ENCODE measurements at places on chromosomes 3 and 15.

- no peak for DNase-seq
Measured at GRCh38 chr3:61613666-61614065, 52.3 kb downstream of the PTPRG start.

DNA sequence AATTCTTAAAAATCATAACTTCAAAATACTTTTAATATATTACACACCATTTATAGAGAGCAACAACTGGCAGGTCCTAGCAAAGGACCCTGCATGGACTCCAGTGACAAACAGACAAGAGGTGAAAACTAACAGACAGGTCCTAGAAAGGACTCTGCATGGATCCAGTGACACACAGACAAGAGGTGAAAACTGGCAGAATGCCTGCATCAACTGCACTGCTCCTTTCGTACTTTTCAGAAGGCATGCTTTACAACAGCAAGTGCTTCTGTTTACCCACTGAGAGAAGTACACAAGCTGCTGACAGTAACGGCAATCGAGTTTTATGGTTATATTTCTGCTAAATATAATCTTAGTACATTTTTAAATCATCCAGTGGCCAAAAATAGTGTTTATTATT is 24.3 kb upstream of the GP5 start:
- no peak for DNase-seq

GRCh38 chr3:126550488-126551051 is 8.2 kb downstream of the C3orf22 start:
- no peak for DNase-seq

DNA sequence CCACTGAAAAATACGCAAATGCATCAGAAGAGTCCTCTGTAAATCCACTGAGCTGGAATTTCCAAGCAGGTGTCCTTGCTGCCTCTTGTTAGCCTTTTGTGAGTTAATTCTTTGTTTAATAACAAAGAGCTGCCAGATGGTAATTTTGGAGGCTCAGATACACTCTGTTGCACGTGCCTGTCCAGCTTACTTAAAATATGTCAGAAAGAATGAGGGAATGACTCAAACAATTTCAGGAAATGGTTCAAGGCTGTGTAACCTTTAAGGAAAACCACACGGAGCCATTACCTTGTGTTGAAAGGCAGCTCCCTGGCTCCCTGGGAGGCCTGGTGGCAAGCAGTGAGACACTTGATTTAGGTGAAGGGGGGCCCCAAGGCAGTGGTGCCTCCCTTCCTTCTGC is 302.2 kb upstream of the CTDSPL start:
- DNase-seq, result no peak

DNA sequence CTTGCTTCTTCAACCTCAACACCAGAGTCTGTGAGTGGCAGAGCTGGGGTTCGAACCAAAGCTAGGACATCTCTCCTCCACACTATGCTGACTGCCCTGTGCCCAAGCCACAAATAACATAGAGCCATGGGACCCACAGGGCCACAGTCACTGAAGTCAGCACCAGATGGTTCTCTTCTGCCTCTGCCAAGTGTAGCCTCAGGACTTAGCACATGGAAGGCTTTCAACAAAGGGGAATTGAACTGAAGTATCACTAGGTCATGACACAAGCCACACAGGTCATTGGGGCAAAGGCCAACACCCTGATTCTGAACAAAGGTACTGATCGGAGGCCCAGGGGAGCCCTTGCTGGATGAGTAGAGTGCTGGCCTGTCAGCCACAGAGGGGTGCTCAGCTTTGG is 83.6 kb downstream of the BDH1 start:
- no peak for DNase-seq

GRCh38 chr15:59218710-59219109 is 12.1 kb downstream of the LDHAL6B start:
- no peak for DNase-seq

- DNase-seq, result no peak
Measured at GRCh38 chr3:177041730-177042551, 155.3 kb downstream of the TBL1XR1 start.

DNA sequence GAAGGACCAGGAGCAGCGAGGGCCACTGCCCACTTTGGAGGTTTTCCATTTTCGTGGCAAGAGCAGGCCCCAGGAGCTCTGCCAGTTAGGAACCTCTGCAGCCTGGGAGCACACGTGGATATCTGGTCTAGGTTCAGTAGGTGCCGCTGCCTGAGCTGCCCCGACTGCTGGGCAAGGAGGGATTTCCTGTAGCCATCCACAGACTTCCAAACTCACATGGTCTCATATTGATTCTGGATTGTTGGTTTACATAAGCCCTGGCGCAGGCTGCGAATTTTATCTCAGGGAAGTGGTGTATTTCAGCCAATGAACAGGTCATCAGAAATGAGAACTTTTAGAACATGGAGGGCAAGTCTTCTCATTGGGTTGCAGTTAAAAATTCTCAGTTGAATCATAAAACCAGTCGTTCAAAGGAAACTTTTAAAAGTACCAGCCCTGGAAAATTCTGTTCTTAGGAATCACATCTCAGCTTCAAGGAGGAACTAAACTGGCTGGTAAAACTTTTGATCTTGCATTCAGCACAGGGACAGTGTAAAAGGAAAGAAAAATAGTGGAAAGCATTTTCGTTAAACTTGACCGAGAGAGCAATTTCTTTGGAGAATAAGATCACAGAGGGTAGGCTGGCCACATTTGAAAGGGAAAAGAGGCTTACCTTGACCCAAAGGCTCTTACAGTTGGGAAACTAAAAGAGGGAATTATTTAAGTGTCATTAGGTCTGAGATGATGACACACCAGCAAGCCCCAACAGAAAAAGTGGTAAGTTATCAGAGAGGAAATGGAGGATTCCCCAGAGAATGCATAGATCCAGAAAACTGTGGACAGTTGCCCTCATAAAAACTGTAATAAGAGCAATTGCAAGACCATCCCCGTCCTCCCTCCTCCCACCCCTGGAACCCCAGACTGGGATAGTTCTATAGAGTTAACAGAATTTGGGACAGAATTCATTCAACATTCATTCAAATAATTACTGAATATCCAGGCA is 6.4 kb upstream of the RTP3 start:
- no peak for DNase-seq

DNA sequence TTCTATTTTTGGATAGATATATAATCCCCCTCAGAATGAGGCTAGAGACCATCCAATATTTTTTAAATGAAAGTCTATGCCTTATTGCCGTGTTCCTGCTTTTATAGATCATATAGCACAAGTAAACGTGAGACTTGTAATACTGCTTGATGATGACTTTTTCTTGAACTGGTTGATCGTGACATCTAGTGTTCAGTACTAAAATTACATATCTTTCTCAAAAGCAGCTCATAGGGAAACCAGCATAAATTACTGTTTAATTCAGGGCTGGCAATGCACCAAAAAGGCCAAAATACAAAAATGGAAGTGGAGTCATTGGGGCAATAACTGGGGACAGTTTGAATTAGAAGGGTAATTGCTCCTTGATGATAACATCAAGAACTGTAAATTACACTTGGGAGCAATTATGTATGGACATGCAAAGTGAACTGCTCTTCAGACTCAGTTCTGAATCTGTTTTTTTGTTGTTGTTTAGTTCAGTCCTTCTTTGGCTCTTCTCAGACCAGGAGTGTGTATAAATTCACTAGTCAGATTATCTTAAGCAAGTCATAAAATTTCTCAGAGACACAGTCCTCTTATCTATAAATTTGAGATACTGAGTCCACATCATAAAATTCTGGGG is 325.3 kb downstream of the THSD4 start:
- DNase-seq, result peak; percentile 49

DNA sequence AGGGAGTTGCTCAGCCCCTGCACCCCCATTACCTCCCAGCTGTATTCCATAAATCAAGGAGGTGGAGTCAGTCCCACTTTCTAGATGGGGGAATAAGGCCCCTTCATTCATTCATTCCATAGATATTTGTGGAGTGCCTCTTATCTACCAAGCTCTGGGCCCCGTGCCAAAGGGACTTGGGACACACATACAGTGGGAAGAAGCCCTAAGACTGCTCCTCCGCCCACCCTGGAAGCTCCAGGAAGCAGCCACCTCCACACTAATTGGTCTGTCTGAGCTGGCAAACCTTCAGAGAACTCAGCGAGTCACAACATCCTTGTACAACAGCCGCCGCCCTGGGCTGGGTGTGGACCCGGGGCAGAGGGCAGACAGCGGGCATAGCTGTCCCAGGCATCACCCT is 6.4 kb downstream of the STRA6 start:
- no peak for DNase-seq

GRCh38 chr3:17302774-17303173 is 418.0 kb downstream of the PLCL2 start:
- DNase-seq, result no peak

DNA sequence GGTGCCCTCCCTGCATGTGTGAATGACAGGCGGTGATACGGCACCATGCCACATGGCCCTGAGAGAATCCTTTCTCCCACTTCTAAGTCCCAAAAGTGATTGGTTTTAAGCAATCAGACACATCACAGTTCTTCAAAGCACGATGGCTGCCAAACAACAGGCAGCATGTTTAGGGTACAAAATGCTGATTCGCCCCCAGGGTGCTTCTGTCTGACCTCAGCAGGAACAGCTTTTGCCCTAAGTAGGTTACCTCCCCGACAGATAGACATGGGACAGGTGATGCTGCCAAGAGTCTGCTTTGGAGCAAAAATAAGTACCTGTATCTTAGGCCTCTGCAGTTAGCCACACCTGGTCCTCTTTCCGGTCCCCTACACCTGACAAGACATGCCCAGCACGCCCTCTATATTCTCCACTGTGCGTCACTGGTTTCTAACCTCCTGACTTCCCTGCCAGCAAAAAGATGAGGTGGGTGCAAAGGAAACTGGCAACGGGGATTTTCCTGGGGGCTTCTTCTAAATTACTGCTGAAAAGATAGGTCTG is 549.8 kb downstream of the FOXP1 start:
- DNase-seq, result no peak

GRCh38 chr3:165895919-165896318 is 58.7 kb upstream of the BCHE start:
- DNase-seq, result no peak

- DNase-seq, result no peak
Measured at GRCh38 chr3:184426691-184427141, 46.9 kb downstream of the CHRD start.

GRCh38 chr15:46091860-46092450 is 457.1 kb downstream of the SQOR start:
- DNase-seq, result no peak

DNA sequence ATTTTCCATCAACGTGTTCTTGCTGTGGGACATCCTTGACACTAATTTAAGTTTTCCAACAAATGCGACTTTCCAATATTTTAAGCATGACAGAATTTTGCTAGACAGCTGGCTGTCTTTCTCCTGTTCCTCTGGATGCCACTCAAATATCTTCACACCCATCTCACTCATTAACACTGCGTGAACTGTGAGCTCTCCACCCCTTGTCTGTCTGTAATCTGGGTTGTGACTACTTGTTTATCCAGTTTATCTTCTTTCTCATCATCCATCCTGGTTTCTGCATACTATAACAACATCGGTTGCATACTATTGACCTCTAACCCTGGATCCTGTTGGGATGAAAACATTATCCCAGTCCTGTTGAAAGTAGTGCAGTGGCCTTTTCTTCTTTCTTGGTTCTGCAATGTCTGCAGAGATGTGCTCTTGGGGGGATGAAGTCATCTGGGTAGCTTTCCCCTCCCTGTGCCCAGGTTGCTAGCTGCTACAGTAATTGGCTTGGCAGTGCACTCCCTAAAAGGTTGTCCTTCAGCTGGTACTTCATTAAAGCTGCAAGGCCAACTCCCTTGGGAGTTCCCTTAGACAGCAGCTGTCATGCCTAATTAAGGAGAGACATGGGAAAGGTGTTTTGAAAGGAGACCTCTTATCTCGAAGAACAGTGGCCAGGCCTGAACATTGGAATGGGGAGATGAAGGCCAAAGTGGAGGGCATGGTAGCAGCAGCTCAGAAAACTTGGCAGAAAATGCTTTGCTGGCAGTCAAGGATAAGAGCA is 24.7 kb downstream of the KAT2B start:
- DNase-seq, result no peak

- no peak for DNase-seq
Measured at GRCh38 chr15:88613074-88613944, 7.8 kb upstream of the AEN start.

DNA sequence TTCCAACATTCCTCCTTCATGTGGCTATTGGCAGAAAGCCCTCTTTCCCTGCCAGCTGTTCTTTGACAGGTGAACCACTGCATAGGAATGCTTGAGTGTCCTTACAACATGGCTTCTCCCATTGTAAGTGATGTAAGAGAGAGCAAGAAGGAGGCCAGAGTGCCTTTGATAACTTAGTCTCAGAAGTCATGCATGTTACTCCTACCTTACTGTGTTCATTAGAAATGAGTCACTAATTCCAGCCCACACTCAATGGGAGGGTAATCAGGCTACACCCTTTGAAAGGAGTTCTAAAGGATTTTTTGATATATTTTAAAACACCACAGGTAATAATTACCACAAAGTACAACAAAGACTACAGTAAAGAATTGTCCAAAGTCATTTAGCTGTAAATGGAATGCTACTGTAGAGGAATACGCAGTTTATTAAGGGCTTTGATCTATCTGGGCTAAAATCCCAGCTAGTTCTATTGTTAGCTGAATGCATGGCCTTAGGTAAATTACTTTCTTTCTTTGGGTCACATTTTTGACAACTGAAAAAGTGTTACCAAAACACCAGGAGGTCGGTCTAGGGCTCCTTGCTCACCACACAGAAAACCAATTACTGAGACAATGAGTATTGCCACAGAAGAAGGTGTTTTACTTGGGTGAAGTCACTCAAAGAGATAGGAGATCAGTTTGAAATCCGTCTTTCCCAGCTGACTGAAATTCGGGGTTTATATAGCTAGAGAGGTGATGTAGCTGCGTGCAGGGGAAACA is 154.9 kb downstream of the GRM7 start:
- DNase-seq, result no peak

DNA sequence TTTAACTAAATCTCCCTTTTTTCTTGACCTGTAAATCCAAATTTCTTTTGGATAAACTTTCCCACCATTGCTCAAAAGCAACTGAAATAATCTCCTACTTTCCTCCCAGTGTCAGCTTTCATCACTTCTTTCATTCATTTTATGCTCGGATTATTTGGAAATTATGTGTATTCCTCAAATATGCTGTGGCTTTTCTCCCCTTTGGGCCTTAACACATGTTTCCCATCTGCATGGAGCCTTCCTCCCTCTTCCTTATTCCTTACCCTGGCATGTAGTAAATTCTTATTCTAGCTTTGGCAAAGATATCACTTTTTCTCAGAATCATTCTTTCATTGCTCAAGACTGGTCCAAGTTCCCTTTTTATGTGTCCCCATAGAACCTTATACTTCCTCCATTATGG is 41.8 kb upstream of the TUSC7 start:
- no peak for DNase-seq

- peak; percentile 22 for DNase-seq
Measured at GRCh38 chr15:61835496-61836106, 224.6 kb downstream of the VPS13C start.
